ENCODE measurements at places on chromosomes 13 and 19. TPM values are rescaled to one million over a fixed set of nuclear protein-coding genes. Genes with fewer than 3 reads are reported as not detected.

- no peaks in the 10 kb centered on the region for H3K27me3 ChIP-seq
- DNase-seq = no peak
- H3K36me3 ChIP-seq = peaks cover 7% of the 10 kb centered on the region
- H3K4me1 ChIP-seq = peaks cover 30% of the 10 kb centered on the region
- H3K27ac ChIP-seq = peak overlapping the region; percentile 39
These were observed 3.3 kb upstream of the TPP2 start for GRCh38 chr13:102593466-102593865.

ITGBL1 gene
- total RNA-seq = not detected

GRCh38 chr19:3798137-3798536 lies 12.0 kb upstream of the MATK start:
- no peaks in the 10 kb centered on the region for H3K36me3 ChIP-seq
- no peak overlapping the region for H3K27ac ChIP-seq
- no peak for DNase-seq
- no peaks in the 10 kb centered on the region for H3K27me3 ChIP-seq

GRCh38 chr13:43583321-43583720 lies 203.5 kb downstream of the ENOX1 start:
- H3K27me3 ChIP-seq = peaks cover 14% of the 10 kb centered on the region
- H3K4me3 ChIP-seq = no peak overlapping the region
- no peak for DNase-seq
- H3K36me3 ChIP-seq = no peaks in the 10 kb centered on the region
- no peaks in the 10 kb centered on the region for H3K4me1 ChIP-seq
- no peak overlapping the region for H3K27ac ChIP-seq

DNA sequence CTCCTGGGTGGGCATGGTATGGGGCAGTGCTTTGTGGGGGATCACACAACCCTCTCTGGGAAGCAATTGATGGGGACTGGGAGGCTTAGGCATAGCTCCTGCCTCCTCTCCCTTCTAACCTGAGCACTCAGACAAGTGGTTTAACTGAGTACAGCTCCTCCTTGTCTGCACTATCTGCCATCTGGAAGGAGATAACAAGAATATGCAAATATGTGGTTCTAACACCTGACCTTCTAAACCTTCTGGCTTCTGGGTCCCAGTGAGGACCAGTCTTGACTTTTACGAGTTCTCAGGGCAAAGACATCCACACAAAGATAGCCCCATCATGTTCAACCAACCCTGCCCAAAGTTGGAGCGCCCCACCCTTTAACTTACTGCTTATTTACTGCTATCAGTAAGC lies 381.0 kb upstream of the TSHZ3 start:
- peaks cover 5% of the 10 kb centered on the region for H3K27me3 ChIP-seq
- H3K27ac ChIP-seq = no peak overlapping the region
- H3K4me3 ChIP-seq = no peak overlapping the region
- no peak for DNase-seq
- no peaks in the 10 kb centered on the region for H3K4me1 ChIP-seq

DNA sequence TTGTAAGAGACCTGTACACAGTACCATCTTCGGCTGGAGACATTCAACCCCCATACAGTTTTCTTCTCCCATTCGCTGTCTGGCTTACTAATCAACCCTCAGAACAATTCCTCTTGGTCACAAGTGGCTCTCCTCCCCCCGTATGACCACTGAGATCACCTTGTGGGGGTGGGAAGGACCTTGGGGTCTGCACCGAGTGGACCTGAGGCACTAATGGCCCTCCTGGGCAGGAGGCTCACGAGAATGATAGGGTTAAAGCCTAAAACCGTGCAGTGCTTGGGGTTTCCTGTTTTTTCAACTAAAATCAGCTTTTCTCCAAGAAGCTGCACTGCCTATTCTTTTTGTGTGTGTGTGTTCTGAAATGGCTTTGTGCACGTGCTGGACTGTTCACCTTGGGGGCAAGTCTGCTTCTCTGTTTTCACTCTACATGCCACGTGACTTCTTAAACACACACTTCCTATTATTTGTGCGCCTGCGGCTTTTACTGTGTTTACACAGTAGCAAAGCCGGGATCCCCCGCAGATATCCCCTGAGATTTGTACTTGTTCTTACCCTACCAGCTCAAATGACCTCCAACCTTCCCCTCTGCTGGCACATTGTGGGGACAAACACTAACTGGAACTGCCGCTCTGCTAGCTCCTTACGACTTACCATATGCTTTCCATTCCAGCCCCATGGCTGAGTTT lies 12.3 kb downstream of the RBM26 start:
- H3K36me3 ChIP-seq = peaks cover 44% of the 10 kb centered on the region
- H3K27ac ChIP-seq = peak overlapping the region; percentile 60
- H3K27me3 ChIP-seq = no peaks in the 10 kb centered on the region
- DNase-seq = peak; percentile 45
- peak overlapping the region; percentile 50 for H3K4me3 ChIP-seq
- peaks cover 64% of the 10 kb centered on the region for H3K4me1 ChIP-seq

GRCh38 chr19:31262725-31263191 lies 86.5 kb downstream of the TSHZ3 start:
- peaks cover 23% of the 10 kb centered on the region for H3K27me3 ChIP-seq
- H3K27ac ChIP-seq = no peak overlapping the region
- no peaks in the 10 kb centered on the region for H3K36me3 ChIP-seq

DNA sequence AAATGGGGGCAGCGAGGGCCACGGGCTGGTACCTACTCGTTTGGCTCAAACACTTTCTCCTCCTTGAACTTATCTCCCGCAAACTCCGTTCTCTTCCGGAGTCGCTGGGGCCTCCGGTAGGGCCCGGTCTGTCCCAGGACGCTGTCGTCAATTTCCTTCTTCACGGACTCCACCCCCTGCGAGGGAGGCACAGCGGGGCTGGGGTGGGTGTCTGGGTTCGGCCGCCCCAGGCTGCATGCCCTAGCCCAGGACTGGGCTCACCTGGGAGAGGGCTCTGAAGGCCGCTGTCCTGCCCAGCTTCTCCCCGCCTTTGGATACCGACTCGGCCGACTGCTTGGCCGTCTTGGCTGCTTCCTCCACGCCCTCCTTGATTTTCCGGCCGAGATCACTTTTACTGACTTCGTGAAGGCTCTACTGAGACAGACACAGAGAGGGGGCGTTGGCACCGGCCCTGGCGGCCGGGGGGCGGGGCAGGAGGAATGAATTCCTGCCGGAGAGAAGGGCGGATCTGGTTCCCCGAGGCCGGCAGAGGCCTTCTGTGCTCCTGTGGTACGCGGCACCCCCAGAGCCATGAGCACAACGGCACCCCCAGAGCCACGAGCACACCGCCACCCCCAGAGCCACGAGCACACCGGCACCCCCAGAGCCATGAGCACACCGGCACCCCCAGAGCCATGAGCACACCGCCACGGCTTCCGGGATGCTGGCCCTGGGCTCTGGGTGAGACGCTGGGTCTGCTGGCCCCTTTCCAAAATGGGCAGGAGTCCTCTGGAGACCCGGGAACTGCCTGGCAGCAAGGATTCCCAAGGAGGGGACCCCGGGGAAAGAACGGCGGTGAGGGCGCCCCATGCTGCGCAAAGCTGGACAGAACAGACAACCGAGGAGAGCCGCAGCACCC lies 8.1 kb upstream of the CTXN1 start:
- H3K27ac ChIP-seq = no peak overlapping the region
- no peak for DNase-seq
- H3K4me1 ChIP-seq = peaks cover 5% of the 10 kb centered on the region

DNA sequence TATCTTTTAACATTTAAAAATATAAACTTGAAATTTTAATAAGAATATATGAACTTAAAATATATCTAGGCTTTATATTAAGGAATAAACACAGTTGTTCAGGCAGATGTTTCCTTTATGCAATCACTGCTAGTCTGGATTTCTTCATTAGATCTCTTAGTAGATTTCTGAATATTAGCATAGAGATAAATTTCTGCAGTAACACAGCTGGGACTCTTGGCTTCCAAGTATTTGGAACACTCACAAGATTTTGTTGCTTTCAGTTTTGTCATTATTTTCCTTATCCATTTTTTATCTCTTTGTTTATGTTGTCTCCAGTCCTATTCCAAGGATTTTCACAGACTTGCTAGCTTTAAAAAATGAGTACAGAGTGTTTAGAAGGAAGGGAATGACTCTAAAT lies 857.1 kb downstream of the GPC5 start:
- DNase-seq = no peak
- no peaks in the 10 kb centered on the region for H3K27me3 ChIP-seq
- no peak overlapping the region for H3K27ac ChIP-seq
- no peak overlapping the region for H3K4me3 ChIP-seq
- H3K4me1 ChIP-seq = no peaks in the 10 kb centered on the region

LRG1 gene
- 1.5 TPM for total RNA-seq

ZNF823 gene
- 4.1 TPM for total RNA-seq

DNA sequence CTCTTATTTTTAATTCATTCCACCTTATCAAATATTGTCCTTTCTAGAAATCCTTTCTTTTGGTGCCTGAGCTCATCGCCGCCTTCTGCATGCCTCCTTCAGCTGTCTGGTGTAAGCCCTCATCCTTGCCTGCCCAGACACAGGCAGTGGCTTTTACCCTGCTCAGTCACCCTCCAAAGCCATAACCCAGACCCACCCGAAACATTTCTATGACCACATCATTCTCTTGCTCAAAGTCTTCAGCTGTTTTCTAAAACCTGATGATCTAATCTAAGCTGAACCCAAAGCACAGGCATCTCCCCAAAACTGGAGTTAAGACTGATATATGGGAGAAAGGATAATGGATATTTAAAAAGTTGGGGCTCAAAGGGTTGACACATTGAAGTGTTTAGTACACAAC lies 753.7 kb upstream of the SGCG start:
- H3K27ac ChIP-seq = no peak overlapping the region
- H3K4me3 ChIP-seq = no peak overlapping the region
- no peak for DNase-seq
- no peaks in the 10 kb centered on the region for H3K36me3 ChIP-seq

GRCh38 chr19:49287141-49287770 lies 37.7 kb downstream of the SLC6A16 start:
- no peak overlapping the region for H3K4me3 ChIP-seq
- no peak overlapping the region for H3K27ac ChIP-seq

KCNN1 gene
- total RNA-seq = 0.21 TPM

SIGLEC5 gene
- total RNA-seq = not detected

EPN1 gene
- 23.4 TPM for total RNA-seq

DNA sequence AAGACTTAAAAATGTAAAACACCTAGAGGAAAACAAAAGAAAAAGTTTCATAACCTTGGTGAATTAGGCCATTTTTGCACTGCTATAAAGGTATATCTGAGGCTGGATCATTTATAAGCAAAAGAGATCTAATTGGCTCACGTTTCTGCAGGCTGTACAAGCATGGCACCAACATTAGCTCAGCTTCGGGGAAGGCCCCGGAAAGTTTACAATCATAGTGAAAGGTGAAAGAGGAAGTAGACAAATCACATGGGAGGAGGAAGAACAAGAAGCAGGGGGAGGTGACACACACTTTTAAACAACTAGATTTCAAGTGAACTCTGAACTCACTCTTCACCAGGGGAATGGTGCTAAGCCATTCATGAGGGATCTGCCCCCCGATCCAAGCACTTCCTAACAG lies 1358.5 kb upstream of the PCDH9 start:
- H3K27me3 ChIP-seq = no peaks in the 10 kb centered on the region
- no peaks in the 10 kb centered on the region for H3K36me3 ChIP-seq
- H3K27ac ChIP-seq = no peak overlapping the region
- H3K4me1 ChIP-seq = no peaks in the 10 kb centered on the region
- no peak for DNase-seq

DNA sequence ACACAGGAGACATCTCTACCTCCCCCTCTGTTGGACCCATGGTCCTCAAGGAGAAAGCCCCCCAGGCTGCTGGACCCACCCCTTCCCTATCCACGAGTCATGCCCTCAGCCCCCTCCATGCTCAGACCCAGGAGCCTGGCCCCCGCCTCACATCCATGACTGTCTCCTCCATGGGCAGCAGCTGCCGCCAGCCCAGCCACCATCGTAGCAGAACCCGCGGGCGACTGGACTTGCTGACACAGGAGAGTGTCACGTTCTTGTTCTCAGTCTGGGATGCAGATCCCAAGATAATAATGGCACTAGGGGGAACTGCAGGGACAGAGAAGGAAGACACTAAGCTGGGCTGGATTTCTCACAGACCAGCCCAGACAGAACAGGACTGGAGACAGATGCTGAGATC lies 3.8 kb downstream of the NPHS1 start:
- DNase-seq = no peak
- no peak overlapping the region for H3K4me3 ChIP-seq
- H3K36me3 ChIP-seq = peaks cover 3% of the 10 kb centered on the region
- no peak overlapping the region for H3K27ac ChIP-seq

DNA sequence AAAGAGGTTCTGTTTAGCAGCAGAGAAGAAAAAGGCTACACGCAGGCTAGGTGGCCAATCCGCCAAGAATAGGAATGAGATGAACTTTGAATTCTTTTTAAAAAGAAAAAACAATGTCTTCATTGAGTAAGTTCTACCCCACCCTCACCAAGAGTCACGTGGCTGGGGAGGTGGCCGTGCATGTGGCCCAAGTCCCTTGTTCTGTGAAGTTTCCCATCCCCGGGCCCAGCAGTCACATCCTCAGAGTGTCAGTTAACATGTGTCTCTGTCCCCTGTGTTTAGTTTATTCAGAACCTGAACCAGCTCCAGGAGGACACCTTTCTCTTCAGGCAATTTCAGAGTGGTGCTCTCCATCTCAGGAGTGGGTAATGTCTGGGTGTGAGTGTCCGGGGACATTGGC lies 57.1 kb upstream of the MCF2L start:
- no peaks in the 10 kb centered on the region for H3K4me1 ChIP-seq
- H3K36me3 ChIP-seq = no peaks in the 10 kb centered on the region
- DNase-seq = no peak
- H3K27me3 ChIP-seq = peaks cover 3% of the 10 kb centered on the region
- no peak overlapping the region for H3K4me3 ChIP-seq
- no peak overlapping the region for H3K27ac ChIP-seq

GRCh38 chr19:30670011-30670329 lies 297.8 kb downstream of the ZNF536 start:
- peaks cover 34% of the 10 kb centered on the region for H3K27me3 ChIP-seq
- no peaks in the 10 kb centered on the region for H3K36me3 ChIP-seq
- no peak overlapping the region for H3K27ac ChIP-seq
- H3K4me1 ChIP-seq = no peaks in the 10 kb centered on the region
- no peak overlapping the region for H3K4me3 ChIP-seq
- DNase-seq = no peak

DNA sequence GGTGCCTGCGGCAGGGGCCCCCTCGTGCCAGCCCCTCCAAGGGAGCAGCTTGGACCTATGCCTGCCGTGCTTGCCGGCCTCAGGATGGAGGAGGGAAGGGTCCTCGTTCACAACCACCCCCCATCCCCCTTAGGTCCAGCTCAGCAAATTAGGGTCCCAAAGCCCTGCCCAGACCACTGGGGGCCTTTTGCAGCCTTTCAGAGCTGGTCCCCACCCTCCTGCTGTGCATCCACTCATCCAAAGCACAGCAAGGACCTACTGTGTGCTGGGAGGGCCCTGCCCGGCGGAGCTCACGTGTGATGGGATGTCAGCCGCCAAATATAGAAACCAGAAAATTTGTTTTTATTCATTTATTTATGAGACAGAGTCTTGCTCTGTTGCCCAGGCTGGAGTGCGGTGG lies 16.5 kb upstream of the SLC7A10 start:
- DNase-seq = no peak
- no peak overlapping the region for H3K27ac ChIP-seq
- no peaks in the 10 kb centered on the region for H3K4me1 ChIP-seq
- H3K36me3 ChIP-seq = no peaks in the 10 kb centered on the region
- H3K4me3 ChIP-seq = no peak overlapping the region

S1PR5 gene
- not detected for total RNA-seq

NKPD1 gene
- 0.17 TPM for total RNA-seq

GPR12 gene
- total RNA-seq = not detected

GRCh38 chr13:110232142-110232541 lies 74.8 kb downstream of the COL4A1 start:
- H3K27me3 ChIP-seq = peaks cover 36% of the 10 kb centered on the region
- H3K27ac ChIP-seq = no peak overlapping the region
- H3K4me3 ChIP-seq = no peak overlapping the region
- no peaks in the 10 kb centered on the region for H3K36me3 ChIP-seq
- no peaks in the 10 kb centered on the region for H3K4me1 ChIP-seq

Measured in activated naive CD4-positive, alpha-beta T cell treated with anti-CD3 and anti-CD28 coated beads for 36 hours (primary cell).